Pancreas (tissue), 10 donors: ENCODE measurements at places on chromosomes 7 and 10. TPM values are rescaled to one million over a fixed set of nuclear protein-coding genes. Genes with fewer than 3 reads are reported as not detected.

The HMX2 gene
- total RNA-seq, result not detected

The C1GALT1 gene
- total RNA-seq, result 12.4 TPM

The PLAU gene
- 3.6 TPM for total RNA-seq

- DNase-seq, result no peak
These were observed 5.1 kb downstream of the ERV3-1 start for GRCh38 chr7:65001291-65001814.

DNA sequence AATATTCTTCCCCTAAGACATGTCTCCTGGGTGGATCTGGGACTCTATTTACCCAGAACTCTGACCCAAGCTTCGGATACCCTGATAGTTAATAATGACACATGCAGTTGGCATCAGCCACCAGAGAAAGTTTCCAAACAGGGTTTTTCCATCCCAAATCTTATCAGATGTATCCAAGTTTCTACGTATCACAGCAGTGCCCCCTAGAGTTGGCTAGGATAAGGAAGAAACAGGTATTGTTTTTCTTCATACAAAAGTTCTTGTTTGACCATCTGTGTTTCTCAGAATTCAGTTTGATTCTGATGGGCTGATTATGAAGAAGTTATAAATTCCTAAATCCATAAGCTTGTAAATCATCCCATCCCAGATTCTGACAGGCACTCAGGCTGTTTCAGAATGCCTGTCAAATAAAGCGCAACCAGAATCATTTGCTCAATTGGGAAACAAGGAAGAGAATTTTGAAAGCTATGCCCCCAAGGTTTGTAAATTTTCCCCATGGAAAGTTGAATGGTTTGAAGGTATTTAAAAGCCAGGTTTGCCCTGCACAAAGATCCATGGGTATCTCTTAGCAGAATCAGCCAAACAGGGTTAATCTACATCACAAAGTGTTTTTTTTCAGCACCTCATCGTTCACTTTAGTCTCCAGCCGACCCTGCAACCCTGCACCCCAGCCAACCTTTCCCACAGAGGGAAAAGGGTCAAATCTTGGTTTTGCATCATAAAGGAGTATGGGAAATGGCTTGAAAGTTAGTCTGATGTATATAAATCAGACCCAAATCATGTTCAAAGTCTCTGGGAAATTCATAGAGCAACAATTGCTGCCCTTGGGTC, 47.4 kb downstream of the NRAP start:
- no peak for DNase-seq

GRCh38 chr7:90298145-90299038, 22.7 kb downstream of the FAM237B start:
- DNase-seq, result no peak

- DNase-seq, result no peak
These were observed 205.9 kb upstream of the SVIL start for GRCh38 chr10:29840516-29841276.

The HOXA10 gene
- total RNA-seq, result 0.12 TPM

DNA sequence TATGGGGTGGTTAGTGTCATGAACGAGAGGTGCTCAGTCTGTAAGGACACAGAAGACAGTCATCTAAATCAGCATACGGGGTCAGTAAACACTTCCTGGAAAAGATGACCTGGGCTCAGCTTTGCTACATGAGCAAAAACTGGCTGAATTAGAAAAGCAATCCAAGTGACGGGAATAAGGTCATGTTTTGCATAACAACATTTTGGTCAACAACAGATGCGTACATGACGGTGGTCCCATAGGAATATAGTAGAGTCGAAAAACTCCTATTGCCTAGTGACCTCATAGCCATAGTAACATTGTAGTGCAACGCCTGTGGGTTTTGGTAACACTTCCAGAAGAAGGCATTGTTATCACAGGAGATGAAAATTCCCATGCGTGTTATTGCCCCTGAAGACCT, 92.9 kb downstream of the CTNNA3 start:
- no peak for DNase-seq

DNA sequence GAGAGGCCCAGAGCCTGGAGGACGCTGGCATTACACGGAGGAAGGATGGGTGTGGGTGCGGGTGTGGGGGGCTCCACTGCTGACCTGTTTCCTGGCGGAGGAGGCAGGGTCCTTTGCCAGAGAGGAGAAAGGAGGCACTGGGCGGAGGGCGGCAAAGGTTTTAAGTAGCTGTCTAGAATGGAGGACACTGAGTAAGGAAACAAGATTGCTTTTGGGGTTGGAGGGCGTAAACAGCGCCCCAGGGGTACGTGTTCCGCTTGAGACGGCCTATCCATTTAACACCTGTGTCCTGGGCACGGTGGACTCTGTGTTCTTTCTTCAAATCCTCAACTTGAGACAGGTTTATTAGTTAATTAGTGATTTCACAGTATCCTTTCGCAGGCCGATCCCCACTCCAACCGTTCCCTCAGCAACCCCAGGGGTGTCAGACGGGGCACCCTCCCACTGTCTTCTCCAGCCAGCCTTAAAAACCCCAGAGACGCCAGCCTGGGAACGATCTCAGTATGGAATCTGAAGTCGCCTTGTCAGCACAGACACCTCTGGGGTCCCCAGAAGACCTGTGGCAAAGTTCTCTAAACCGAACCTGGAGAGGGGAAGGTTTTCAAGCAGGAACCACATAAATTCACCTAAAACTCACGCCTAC, 24.8 kb downstream of the SFXN4 start:
- DNase-seq, result no peak

The PDGFA gene
- total RNA-seq, result 92.0 TPM

The PLCE1 gene
- 6.8 TPM for total RNA-seq

- DNase-seq, result peak; percentile 22
These were observed 189.7 kb downstream of the GRM3 start for GRCh38 chr7:86833360-86833759.

- no peak for DNase-seq
These were observed 115.4 kb upstream of the ETV1 start for GRCh38 chr7:14104861-14105260.

The ACSL5 gene
- 2.2 TPM for total RNA-seq

The PLXNA4 gene
- total RNA-seq, result 0.28 TPM

The LIPF gene
- not detected for total RNA-seq

The ELAPOR2 gene
- total RNA-seq, result 2.7 TPM

The RPEL1 gene
- total RNA-seq, result not detected

- no peak for DNase-seq
These were observed 227.7 kb downstream of the CHCHD3 start for GRCh38 chr7:132854238-132854637.

GRCh38 chr7:142153400-142153799, 41.9 kb downstream of the MGAM2 start:
- DNase-seq, result no peak

The NODAL gene
- not detected for total RNA-seq

GRCh38 chr10:32985775-32986350, 27.8 kb upstream of the ITGB1 start:
- no peak for DNase-seq

The TAS2R4 gene
- 0.88 TPM for total RNA-seq

GRCh38 chr7:157755741-157756140, 418.9 kb downstream of the DNAJB6 start:
- DNase-seq, result no peak

DNA sequence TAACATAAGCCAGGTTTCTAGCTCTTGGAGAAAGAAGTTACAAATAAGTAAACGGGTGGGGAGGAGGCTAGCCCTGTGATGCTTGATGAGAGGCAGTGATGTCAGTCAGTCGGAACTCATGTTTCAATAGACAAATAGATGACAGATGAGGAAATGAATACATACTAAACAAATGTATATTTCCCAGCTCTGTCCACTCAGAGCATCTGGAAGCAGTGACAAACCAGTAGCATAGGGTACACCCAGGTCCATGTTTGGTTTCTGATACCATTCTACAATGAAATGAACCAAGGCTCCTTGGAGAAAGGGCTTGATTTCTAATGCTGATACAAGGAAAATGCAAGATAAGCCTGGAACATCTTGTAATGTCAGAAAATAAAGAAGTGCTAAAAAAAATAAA, 30.6 kb downstream of the PODXL start:
- DNase-seq, result no peak

The ACHE gene
- total RNA-seq, result 10.9 TPM

DNA sequence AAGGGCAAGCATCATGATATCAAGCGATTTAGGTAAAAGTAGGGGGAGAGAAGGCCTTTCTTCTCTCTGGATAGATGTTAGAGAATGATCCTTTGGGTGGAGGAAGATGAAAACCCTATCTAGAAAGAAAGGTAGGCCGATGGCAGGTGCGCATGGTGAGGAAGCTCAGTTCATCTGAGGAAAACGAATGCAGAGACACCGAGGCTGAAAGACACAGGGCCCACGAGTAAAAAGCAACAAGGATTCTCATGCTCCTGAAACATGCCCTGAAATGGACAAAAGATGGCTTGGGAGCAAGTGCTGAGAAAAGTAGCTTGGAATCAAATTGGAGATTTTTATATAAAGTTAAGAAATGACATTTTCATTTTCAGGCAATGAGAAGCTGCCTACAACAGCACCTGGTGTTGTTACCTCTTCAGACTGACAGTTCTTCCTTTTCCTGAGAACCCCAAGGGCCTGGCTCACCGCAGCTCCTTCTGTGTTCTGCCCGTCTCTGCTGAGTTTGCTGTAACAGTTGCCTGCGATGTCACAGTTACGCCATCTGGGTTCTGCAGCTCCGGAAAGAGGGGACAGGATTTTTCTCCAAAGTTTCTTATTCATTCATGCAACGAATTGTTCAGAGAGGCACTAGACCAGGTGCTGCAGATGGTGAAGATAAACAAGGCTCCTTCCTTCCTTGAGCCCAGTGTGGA, 402.0 kb upstream of the KLF6 start:
- no peak for DNase-seq

GRCh38 chr7:109582211-109582610, 1012.5 kb downstream of the DNAJB9 start:
- DNase-seq, result no peak

DNA sequence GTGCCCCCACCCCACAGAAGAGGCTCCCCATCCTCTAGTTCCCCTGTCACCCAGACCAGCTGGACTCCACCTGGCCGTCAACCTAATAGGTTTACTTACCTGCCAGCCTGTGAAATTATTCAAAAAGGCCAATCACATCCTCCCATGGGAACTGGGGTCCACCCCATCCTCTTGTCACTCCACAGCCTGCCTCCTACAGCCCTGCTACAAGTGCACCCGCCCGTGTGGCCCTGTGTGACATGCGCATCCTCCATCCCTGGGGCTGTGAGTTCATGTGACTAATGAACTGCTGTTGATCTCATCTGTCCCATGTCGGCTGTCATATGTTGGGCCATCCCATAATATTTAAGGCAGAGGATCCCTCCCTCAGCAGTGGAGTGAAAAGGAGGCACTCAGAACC, 39.4 kb downstream of the AOC1 start:
- no peak for DNase-seq

GRCh38 chr10:112969131-112969530, 19.1 kb downstream of the TCF7L2 start:
- DNase-seq, result no peak

- DNase-seq, result no peak
These were observed 38.9 kb upstream of the GDF10 start for GRCh38 chr10:47261121-47261520.

GRCh38 chr7:150988230-150989226, 2.3 kb upstream of the NOS3 start:
- DNase-seq, result peak; percentile 59

GRCh38 chr7:30143748-30144251, 9.0 kb downstream of the MTURN start:
- DNase-seq, result no peak

GRCh38 chr10:74434547-74434946, 283.5 kb downstream of the ADK start:
- DNase-seq, result no peak

The CPA2 gene
- 12,479 TPM for total RNA-seq

The ANXA8L1 gene
- not detected for total RNA-seq
